ENCODE measurements at places on chromosomes 16 and 17.

DNA sequence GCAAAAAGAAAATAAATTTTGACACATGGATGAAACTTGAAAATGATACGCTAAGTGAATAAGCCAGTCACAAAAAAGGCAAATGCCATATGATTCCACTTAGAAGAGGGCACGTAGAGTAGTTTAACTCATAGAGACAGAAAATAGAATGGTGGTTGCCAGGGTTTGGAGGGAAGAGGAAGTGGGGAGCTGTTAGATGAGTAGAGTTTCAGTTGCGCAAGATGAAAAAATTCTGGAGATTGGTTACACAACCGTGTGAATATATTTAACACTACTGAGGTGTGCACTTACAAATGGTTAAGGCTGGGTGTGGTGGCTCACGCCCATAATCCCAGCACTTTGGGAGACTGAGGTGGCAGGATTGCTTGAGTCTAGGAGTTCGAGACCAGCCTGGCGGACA is 93.4 kb upstream of the TMEM132E start:
- DNase-seq: no peak

DNA sequence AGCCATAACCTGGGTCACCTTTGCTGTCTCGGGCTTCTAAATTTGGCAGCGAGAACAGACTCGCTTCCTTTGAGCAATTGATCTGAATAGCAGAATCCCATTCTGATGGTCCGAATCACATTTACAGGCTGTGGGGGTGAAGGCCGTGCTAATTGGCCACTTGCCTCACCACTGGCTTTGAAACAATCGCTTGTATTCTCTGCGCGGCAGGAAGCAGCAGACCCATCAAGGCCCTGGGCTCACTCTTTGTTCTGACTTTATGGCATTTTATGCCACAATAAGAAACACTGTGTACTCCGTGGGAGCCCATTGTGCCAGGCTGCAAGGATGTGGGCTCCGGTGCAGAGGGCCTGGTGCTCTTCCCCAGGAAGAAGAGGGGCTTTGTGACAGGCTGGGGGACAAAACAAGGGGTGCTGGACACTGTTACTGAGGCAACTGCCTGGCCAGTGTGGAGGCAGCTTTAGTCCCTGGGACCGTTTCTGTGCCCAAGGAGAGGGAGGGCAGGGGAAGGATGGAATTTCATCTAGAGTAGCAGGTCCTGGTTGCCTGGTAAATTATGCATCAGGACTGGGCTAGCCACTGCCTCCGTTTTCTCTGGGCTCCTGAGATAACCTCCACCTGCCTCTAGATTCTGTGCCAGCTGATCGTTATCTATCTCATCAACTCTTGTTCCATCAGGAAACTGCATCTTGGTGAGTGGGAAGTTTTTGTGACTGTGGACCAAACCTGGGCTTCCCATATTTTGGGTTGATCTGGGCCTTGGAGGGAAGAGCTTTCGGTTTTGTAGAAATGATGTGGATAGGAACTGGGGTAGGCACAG is 78.5 kb downstream of the MRC2 start:
- DNase-seq: no peak

GRCh38 chr17:21152731-21153130 is 26.0 kb downstream of the DHRS7B start:
- no peak for DNase-seq

GRCh38 chr17:76688165-76688622 is 22.6 kb downstream of the MXRA7 start:
- DNase-seq: no peak

DNA sequence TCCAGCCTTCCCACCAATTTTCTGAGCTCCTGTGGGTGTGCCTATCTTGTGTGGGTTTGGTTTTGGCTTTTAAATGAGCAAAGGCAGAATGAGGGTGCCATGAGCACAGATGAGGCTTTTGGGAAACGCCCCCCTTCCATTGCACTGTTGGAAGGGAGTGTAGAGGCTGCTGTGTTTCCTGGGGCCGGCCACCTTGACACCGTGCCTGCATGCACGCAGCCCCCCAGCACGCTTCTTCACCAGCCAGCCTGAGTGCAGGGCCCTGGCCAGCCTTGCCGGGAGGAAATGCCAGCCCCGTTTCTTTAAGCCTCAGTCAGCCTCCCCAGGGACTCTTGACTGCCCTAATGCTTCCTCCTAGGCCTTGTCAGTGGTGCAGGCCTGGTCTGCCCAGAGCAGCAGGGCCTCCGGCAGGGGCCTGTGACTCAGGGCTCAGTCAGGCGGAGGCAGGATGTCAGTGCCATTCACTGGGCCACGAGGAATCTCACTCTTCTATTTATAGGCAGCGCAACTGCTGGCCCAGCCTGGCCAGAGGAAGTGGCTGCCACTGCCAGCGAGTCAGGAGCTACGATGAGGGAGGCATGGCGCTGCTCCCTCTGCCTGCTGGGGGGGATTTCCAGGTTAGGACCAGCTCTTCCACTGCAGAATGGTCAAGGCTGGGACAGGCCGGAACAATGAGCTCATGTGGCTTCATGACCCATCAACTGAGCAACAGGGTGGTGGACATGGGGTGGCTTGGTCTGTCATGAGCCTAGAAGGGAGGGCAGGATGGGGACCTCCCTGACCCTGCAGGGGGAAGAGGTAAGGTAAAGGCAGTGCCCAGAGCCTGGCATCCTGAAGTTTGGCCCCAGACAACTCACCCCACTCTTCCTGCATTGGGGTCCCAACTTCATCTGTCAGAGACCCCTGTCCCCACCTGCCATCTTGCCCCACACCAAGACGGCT is 205.2 kb downstream of the RAB11FIP4 start:
- peak; percentile 64 for DNase-seq

- no peak for DNase-seq
Measured at GRCh38 chr17:80168371-80168770, 1.5 kb upstream of the CARD14 start.

GRCh38 chr17:79707931-79708891 is 22.5 kb upstream of the ENPP7 start:
- peak; percentile 41 for DNase-seq

DNA sequence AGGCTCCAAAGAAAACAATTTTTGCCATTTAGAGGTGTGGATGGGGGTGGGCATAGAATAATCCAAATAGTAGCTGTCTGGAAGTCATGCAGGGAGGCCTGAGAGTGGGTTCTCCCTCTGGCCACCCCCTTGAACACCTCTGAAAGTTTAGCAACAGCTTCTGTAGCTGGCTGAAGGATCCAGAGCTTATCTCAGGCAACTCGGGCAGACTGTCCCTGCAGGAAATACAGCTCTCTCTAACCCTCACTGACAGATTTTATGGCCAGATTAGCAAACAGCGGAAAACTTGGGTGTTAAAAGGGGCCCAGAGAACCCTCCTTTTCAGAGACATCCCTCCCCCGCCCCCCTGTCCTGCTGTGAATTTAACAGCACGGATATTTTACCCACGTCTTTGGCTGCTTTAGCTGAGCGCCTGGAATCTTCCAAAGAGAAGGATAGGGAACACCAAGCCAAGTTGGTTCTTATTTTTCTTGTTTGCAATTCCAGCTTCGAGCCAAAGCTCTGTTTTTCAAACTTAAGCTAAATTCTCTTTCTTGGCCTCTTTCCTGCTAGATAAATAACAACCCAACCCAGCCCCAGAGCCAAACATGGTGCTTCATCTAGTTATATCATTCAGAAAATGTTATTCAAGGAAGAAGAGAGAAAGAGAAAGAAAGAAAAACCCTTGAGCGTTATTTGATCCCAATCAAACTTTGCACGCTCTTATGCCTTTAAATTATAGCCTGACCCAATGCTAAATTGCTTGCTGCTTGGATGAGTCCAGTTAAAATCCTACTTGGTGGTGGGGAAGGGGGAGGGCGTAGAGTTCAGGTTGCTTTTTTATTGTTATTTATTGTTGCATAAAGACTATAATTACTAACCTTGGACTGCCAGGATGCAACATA is 2.3 kb upstream of the HOXB2 start:
- DNase-seq: peak; percentile 63

- no peak for DNase-seq
Measured at GRCh38 chr17:75854881-75855309, 240 bp downstream of the WBP2 start.

DNA sequence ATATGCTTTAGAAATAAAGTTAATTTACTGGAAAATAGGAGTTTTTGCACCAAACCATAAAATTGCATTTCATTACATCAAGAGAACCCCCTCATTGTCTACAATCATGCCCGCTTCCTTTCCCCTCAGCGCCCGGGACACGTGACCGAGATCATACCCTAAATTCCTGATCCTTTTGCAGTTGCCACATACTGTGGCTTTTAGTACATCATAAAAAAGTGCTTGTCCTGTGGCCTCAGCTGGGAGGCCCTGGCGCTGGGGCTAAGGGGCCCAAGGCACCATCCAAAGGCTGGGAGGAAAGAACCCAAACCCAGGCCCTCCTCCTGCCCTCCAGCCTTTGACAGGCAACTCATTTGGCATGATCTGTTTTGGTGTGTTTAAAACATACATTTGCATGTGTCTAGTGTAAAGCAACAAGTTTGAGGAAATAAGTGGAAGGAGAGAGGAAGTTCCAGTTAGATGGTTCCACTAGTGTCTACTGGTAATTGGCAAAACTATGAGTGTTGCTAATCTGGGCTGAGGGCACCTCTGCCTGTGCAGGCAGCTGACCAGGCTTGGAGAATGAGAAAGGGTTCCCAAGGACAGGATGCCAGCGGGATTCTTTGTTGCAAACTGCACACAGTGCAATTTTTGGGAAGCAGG is 6.0 kb downstream of the CDK5R1 start:
- DNase-seq: no peak

DNA sequence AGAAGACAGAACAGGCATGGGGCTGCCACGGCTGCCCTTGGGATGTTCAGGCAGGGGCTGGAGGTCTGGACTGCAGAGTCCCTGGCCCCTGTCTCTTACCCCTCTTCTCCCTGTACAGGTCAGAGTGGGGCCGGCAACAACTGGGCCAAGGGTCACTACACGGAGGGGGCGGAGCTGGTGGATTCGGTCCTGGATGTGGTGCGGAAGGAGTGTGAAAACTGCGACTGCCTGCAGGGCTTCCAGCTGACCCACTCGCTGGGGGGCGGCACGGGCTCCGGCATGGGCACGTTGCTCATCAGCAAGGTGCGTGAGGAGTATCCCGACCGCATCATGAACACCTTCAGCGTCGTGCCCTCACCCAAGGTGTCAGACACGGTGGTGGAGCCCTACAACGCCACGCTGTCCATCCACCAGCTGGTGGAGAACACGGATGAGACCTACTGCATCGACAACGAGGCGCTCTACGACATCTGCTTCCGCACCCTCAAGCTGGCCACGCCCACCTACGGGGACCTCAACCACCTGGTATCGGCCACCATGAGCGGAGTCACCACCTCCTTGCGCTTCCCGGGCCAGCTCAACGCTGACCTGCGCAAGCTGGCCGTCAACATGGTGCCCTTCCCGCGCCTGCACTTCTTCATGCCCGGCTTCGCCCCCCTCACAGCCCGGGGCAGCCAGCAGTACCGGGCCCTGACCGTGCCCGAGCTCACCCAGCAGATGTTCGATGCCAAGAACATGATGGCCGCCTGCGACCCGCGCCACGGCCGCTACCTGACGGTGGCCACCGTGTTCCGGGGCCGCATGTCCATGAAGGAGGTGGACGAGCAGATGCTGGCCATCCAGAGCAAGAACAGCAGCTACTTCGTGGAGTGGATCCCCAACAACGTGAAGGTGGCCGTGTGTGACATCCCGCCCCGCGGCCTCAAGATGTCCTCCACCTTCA is 11.7 kb downstream of the TUBB3 start:
- no peak for DNase-seq

GRCh38 chr17:75113798-75114551 is 4.2 kb downstream of the ARMC7 start:
- peak; percentile 72 for DNase-seq

GRCh38 chr17:38943607-38944006 is 18.2 kb downstream of the LASP1NB start:
- DNase-seq: no peak

DNA sequence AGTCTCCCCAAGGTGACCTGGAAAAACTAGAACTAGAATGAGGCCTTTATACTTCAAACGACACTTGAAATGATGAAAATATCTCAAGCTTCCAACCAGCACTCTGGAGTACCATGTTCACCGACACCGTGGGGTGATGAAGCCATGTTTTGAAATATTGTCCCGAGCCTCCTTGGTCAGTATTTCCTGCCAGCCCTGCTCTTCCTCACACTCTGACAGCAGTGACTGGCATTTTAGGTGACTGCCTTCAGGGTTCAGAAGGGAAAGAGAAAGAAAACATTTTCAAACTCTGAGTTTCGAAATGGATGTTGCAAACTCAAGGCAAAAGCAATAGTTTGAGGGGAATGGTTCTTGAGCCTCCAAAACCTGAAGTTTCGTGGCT is 39.3 kb upstream of the IRX6 start:
- no peak for DNase-seq

- DNase-seq: no peak
Measured at GRCh38 chr17:80160536-80160935, 9.3 kb upstream of the CARD14 start.

GRCh38 chr16:85601272-85601639 is 11.9 kb upstream of the GSE1 start:
- DNase-seq: no peak

GRCh38 chr17:72778169-72779151 is 314.0 kb downstream of the SLC39A11 start:
- DNase-seq: no peak

GRCh38 chr17:55897301-55897700 is 146.4 kb downstream of the PCTP start:
- no peak for DNase-seq

GRCh38 chr17:80455336-80455710 is 21.1 kb downstream of the NPTX1 start:
- no peak for DNase-seq

DNA sequence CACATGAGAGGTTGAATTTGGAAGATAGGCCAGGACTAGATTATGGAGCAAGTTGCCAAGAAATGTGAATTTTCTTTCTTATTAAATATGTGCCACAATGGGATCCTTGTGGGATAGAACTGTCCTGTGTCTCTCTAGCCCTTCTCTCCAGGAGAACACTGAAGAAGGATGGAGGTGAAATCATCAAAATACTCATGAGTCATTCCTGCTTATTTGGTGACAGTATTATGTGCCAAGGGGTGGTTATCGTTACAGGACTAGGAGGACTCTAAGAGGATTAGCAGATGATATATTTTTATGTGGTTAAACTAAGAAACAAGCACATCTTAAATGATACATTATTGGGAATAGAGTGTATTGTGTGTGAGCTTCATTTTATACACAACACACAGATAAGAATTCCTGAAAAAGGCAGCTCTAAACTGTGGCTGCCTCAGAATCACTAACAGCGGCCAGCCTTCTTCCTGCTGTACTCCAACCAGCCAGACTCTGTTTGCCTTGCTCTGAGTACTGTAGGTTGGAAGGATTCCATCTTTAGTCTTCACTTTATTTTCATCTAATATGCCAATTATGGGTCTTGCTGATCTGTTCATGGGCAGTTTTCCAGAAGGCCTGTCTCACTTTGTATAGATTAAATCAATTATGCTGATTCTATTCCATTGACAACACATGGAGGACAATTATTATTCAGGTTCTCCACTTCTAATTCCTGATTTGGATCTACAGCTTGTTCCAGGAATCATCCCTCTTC is 325.8 kb downstream of the ABCC12 start:
- peak; percentile 79 for DNase-seq

- DNase-seq: no peak
Measured at GRCh38 chr17:16313139-16314090, 39.9 kb downstream of the CENPV start.

- no peak for DNase-seq
Measured at GRCh38 chr16:14539156-14539555, 90.9 kb downstream of the PARN start.

- no peak for DNase-seq
Measured at GRCh38 chr17:61537264-61537771, 53.7 kb downstream of the NACA2 start.

- DNase-seq: no peak
Measured at GRCh38 chr17:72366626-72367025, 245.8 kb downstream of the SOX9 start.

Measured in NCI-H446 treated with DMSO at 0.1 percent for 48 hours (cell line).